ENCODE measurements at places on chromosomes 12 and 14.

GRCh38 chr14:52219488-52220084, 47.9 kb upstream of the PTGDR start:
- no peak for DNase-seq

GRCh38 chr12:32264961-32265360, 134.4 kb upstream of the FGD4 start:
- DNase-seq, result no peak

GRCh38 chr14:104343690-104344640, 205.6 kb downstream of the KIF26A start:
- no peak for DNase-seq

GRCh38 chr12:131015581-131016337, 62.1 kb downstream of the ADGRD1 start:
- DNase-seq, result no peak

GRCh38 chr14:65840786-65841185, 428.3 kb downstream of the FUT8 start:
- no peak for DNase-seq

DNA sequence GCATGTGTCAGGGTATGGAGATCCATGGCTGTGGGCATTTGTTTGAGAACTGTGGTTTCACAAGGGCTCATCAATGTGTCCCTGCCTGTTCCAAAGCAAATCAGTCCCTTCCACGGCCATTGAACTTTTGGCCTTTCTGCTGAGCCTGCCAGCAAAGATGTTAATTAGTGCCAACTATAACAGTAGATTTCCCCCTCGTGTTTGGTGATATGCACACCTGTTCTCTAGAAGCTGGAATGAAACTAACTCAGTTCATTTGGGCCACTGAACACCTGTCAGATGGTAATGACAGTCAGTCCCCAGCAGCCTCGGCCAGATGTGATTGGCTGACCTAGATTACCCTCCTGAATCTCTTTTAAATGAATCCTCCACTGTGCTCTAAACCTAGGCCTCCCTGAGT, 43.2 kb downstream of the IRAK3 start:
- DNase-seq, result no peak

DNA sequence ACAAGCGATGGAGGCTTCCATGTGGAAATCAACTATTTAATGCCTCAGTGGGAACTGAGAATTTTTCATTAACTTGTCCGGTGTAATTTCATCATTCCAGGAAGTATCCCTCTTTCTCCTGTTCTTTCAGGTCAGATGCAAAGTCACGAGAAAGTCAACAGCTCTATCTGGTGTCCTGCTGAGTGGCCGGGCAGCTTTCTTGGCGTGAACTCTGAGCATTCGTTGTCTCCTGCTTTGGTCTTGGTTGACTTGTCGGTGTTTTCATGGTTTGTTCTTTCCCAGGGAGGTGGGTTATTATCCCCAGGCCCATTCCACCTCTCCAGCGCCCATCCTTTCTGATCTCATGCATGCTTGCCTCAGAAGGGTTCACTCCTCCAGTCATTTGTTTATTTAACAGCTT, 149.1 kb downstream of the GLT1D1 start:
- DNase-seq, result no peak

DNA sequence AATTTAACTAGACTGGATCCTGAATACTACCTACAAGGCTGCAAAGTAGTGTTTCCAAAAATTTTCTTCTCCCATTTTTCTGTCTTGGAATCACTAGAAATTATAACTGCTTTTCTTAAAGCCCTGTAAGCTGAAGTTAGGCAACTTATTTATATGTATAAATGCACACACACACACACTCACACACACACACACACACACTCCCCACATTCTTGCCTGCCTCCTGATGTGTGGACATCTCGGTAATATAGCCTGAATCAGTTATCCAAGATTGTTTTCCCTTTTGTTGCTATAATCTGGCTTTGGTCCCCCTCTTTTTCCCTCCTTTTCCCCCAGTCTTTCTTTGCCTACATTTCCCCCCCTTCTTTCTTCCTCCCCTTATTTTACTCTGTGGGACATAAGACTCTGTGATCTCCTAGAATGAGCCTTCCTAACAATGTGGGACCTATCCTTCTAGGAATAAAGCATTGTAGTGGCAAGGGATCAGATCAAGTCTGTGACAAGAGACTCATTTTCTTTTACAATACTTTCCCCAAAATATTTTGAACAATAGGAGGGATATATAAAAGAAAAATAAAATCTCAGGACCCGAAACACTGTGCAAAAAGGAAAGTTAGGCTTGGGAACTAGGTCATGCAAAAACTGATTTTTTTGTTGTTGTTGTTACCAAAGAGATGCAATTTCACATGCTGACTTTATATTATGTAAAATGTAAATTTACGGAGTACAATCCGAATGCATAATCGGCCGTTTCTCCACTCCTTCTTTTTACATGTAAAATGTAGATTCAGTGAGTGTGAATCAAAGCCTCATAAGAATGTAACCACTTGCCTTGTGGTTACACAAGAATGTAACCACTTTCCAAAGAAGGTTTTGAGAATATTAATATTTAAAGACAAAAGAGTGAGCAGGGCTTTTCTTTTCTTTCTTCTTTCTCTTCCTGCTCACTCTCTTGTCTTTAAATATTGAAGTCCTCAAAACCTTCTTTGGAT, 26.3 kb upstream of the CD69 start:
- no peak for DNase-seq

DNA sequence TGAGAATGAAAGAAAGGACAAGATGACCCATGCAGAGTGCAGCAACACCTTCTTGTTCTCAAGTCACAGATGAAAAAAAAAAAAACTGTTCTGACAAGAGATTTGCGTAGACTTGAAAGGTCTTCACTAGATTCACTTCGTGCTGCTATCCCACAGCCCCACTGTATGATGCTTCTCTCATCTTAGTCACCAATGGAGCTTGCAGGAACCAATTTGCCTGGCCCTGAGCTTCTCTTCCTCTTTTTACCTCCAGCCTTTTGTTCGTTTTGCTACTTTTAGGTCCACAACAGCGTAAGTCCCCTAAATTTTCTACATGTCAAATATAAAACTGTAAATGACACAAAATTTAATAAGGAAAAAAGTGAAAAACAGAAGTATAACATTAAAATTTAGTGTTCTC, 107.9 kb upstream of the NAP1L1 start:
- DNase-seq, result no peak

DNA sequence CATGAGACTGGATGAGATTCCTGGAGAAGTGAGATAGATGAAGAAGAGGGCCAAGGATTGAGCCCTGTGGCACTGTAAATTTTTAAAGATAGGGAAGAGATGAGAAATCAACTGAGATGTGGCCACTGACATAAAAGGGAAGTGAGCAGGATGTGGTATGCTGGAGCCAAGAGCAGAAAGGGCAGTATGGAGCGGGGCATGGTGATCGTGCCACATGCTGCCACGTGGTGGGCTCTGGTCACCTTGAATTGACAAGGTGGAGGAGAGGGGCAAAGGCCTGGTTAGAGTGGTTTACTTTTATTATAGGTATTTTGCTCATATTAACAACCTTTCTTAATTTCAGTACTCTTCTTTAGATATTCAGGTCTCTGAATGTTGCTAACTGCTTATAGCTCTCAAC, 257.9 kb downstream of the NEDD1 start:
- no peak for DNase-seq

DNA sequence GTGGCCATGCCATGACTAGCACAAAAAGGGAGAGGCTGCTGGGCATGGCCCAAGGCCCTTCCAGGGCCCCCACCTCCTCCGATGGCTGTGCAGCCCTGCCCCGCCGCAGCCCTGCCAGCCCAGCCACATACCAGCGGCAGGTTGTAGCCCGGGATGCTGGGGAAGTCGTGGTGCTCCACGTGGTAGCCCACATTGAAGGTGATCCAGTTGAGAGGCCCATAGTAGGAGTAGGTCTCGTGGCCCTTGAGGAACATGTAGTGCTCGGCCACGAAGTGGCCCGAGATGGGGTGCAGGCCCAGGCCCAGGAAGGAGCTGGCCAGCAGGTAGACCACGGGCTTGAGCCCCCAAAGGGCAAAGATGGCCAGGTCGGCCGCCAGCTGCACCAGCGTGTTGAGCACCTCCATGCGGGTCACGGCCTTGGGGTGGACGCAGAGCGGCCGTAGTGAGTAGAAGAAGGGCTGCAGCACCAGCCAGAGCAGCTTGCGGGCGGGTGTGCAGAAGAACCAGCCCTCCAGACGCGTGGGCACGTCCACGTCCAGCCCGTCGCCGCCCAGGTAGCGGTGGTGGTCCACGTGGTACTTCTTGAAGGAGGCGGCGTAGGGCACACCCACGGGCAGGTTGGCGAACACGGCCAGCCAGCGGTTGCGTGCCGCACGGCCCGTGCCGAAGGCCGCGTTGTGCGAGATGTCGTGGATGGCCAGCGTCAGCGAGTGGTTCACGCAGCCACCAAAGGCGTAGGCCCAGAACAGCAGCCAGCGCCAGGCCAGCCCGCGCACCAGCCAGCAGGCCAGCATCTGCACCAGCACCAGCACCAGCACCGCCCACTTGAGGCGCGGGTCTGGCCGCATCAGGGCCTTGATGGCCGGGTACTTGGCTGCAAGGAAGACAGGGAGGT, 10.4 kb downstream of the DEGS2 start:
- no peak for DNase-seq

GRCh38 chr12:19191089-19191488, 61.6 kb downstream of the PLEKHA5 start:
- no peak for DNase-seq

- DNase-seq, result no peak
Measured at GRCh38 chr14:50345846-50346422, 33.8 kb downstream of the DMAC2L start.

GRCh38 chr12:9124383-9125031, 8.8 kb upstream of the A2M start:
- DNase-seq, result no peak

DNA sequence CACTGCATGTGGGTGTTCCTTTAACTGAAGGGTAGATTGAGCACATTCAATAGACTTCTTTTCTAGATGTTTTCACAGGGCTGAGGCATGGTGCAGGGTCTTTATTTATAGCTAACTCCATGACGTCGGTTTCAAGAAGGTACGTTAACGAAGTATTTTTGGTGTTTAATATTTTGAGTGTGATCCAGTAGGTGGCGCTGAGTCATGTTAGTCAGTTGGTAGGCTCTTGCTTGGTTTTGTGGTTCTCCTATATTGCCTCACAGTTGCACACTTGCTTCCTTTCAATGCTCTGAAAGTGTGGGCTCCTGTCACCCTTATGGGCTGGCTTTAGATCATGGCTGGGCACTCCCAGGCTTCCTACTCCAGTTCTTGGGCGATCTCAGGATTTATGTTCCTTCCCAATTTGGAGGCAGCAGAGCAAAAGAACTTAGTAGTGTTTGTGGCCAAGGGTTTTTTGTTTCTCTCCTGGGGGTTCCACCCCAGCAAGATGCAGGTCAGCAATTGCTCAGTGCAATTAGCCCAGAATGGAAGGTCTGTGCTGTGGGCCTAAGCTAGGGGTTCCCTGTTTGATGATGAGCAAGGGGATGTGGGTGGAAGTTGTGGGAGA, 471.6 kb upstream of the FOXG1 start:
- no peak for DNase-seq

DNA sequence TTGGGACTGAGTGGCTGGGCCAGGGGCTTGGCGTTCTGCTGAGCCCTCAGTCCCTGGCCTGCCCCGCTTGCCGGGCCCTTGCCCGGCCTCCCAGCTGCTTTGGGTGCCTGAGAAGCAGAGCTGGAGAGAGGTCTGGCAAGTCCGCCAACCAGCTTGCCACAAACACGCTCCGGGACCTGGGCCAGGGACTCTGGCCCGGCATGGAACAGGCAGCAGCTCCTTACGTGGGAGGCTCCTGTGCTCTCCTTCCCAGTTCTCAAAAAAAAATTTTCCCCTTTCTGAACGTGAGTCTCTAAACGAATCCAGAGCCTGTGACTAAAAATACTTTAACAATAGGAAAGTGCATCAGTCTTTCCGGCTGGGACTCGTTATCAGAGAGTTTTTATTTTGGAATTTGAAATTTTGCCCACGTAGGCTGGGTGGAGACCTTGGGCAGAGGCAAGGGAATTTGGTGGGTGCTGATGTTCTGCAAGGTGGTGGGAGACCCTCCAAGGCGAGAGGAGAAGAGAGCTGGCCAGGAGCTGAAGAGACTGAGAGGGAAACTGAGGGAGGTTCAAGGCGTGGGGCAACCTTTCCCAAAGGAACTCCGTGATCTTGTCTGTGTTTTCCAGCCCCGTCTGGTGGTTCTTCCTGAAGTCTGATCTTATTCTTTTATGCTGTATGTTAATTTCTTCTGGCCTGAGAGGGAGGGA, 6.8 kb upstream of the NR4A1 start:
- no peak for DNase-seq

DNA sequence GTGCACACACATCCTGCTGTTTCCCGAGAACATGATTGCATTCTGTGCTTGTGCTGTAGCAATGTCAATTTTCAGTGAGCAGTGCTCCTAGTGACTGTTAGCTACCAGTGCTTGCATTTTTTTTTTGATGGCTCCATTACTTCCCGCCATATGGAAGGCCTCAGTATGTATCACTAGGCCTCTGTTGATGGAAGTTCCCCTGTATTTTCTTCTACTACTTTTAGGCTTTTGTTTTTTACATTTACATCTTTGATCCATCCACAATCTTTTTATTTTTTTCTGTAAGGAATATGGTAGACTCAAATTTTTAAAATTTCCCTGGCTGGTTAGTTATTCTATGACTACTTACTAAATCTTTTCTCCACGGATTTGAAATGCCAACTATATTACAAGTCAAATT, 49.1 kb downstream of the ZNF664 start:
- DNase-seq, result no peak

DNA sequence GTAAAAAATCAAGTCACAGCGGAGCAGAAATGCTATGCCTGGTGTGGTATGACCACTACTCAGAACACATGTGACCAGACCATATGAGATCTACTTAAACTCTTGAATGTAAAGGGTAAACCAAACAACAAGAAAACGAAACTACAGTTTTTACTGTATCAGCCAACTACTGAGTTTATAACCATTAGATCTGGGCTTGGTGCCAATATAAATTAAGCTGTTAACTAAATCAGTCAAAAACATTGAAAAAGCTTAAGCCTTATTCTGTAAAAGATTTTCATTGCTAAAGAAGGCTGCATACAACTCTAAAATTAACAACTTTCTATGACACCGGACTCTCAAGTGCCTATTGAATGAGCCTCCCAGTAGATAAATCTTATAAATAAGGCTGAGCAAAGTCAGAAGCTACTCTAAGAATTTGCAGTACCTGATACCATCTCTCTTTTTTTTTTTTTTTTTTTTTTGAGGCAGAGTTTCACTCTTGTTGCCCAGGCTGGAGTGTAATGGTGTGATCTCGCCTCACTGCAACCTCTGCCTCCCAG, 35.4 kb downstream of the SPTLC2 start:
- DNase-seq, result no peak

GRCh38 chr12:108090107-108090899, 38.8 kb upstream of the WSCD2 start:
- DNase-seq, result no peak

GRCh38 chr12:26120561-26121274, 4.1 kb downstream of the BHLHE41 start:
- DNase-seq, result no peak

DNA sequence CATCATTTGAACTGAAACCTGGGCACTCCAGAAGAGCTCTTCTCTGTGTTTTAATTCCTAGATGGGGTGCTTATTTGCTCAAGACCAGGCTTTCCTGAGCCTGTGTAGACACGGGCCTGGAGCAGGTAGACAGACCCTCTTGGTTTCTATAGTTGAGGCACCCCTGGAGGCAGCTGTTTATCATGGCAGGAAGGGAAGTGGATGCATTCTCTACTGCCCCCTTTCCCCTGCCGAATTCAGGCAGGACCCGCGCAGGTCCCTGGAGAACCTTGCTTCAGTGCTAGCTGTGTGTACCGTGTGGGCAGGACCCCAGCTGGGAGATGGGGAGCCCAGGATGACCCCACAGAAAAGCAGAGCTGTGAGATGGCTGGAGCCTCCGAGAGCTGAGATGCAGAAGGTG, 6.0 kb downstream of the CACNA1C start:
- DNase-seq, result no peak

GRCh38 chr12:109731806-109732205, 18.2 kb downstream of the FAM222A start:
- DNase-seq, result peak; percentile 3

All from glutamatergic neuron (in vitro differentiated cells).